ENCODE measurements at places on chromosomes 7 and 10. TPM values are rescaled to one million over a fixed set of nuclear protein-coding genes. Genes with fewer than 3 reads are reported as not detected.

PPP1R9A gene
- 0.60 TPM for total RNA-seq

FFAR4 gene
- total RNA-seq: not detected

HGF gene
- 59.0 TPM for total RNA-seq

MGMT gene
- 32.6 TPM for total RNA-seq

KIAA1549 gene
- 0.63 TPM for total RNA-seq

TSPAN33 gene
- total RNA-seq: 0.16 TPM

POLD2 gene
- 57.8 TPM for total RNA-seq
